ENCODE measurements at places on chromosomes 3 and 15.

- DNase-seq = no peak
Observed at GRCh38 chr3:4936982-4937614, 42.1 kb upstream of the BHLHE40 start.

DNA sequence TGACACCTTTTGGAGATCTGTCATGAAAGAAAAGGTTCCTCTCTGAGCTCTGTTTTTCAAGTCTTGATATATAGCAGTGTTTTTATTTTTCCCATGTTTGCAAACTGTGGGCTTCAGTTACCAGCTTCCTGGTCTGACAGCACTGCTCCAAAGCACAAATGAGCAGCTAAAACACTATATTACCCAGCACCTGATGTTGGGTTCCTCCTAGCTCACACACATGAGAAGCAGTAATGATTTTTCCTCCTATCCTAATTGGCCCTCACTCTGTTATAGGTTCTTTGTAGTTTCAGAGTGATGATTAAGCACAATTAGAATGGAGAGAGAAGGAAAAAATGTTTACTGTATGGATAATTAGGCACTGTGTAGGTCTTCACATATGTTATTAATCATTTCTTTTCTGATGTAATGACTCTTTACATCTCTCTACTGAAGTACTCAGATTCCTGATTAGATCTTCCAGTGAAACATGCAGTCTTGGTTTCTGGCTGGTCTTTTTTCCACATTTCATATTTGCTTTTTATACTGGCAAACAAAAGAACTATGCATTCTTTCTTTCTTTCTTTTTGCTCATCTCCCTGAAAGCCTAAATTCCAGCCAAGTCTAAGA is 939.7 kb downstream of the NSUN3 start:
- no peak for DNase-seq

- DNase-seq = no peak
Observed at GRCh38 chr3:139636511-139636910, 41.3 kb downstream of the NMNAT3 start.

DNA sequence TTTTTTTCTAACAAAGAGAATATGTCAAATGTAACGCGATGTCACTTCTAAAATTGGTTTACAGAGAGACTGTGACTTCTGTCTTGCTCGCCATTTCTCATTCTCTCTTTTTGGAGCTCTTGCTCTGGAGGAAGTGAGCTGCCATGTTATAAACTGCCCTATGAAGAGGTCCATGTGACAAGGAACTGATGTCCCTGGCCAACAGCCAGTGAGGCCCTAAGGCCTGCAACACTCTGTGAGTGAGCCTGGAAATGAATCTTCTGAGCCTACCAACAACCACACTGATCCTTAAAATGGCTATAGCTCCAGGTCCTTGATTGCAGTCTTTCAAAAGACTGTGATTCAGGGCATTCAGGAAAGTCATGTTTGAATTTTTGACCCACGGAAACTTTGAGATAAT is 49.9 kb downstream of the NMD3 start:
- no peak for DNase-seq

DNA sequence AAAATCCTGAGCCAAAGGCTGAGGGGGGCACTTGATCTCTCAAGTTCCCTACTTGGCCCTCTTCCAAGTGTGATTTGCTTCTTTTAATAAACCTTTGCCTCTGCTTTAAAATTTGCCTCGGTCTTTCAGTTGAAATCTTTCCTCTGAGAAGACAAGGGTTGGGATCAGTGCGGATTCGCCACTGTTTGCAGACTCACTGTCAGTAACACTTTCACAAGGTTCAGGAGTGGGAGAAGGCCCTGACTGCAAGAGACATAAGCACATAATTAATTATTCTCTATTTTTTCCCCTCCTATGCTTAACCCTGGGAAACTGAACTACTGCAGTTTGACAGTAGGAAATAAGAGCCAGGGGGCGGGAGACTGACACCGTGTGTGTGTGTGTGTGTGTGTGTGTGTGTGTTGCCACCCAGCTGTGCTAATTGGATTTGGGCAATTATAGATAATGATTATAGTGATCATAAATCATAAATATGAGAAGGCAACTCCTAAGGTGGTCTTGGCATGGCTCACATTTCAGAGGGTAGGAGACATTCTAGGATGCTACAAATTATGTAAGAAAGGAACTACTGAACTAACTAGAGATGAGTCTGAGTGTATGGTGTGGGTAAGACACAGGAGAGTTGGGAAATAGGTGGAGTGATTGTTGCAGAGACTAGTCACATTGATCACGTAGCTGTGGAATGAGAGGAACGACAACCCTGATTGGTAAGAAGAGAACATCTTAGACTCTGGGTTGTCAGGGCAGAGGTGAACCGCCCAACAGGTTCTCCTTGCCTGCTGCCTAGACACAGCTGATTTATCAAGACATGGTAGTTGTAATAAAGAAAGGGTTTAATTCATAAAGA is 5.5 kb upstream of the ZNF662 start:
- DNase-seq = no peak

DNA sequence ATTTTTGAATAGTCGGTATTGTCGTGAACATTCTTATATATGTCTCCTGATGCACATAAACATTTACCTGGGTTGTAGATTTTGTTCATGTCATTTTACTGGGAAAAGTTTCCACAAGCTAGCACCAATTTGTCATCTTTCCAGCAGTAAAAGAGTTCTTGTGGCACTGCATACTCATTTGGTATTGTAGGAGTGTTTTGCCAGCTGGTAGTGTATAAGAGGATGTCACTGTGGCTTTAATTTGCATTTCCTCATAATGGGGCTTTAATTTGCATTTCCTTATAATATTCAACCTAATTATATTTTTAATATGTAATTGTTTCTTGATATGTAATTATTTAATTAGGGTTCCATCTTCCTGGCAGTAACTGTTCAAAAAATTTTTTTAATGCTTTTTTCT is 21.2 kb upstream of the TNFSF10 start:
- no peak for DNase-seq

GRCh38 chr3:8737301-8737700 is 3.7 kb downstream of the CAV3 start:
- DNase-seq = no peak
